EH (cell line): ENCODE measurements at places on chromosomes 2 and 18.

- no peak for DNase-seq
Observed at GRCh38 chr2:29821591-29821990, 99.8 kb downstream of the ALK start.

DNA sequence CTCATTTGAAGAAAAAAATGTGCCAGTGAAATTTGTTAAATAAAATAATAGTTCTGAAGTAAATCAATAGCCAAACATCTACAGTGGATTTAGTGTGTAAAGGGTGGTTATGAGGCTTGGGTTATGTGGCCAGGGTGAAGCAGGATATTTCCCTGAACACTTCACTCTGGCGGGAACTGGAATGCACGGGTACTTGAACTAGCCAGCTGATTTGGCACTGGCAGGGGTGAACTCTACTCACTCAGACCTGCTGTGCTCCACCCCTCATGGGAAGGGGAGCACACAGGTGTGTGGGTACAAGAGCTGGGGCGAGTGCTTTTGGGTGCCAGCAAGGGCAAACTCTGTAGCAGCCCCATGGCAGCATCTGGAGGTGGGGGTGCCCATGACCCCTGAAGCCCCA is 278.2 kb downstream of the CALCRL start:
- no peak for DNase-seq

DNA sequence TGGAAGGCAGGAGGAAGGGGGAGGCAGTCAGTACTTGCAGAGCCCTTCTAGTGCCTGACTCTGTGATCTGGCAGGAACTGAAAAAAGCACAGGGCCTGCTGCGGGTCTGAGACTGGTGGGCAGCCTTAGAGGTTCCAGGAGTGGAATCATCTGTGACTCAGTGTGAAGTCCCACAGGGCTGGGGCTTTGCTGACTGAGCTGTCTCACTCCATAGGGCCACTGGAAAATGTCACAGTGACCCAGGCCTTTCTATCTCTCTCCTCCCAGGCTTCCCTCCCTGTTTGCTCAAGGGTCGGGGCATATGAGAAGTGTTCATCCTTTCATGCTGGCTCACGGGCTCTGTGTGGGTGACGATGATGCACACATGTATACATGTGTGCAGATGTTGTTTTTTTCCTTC is 47.1 kb upstream of the ZFP36L2 start:
- DNase-seq, result peak; percentile 67

GRCh38 chr18:49021076-49021432 is 70.3 kb upstream of the SMAD7 start:
- DNase-seq, result no peak

GRCh38 chr2:85560812-85561279 is 447 bp downstream of the GGCX start:
- no peak for DNase-seq

- DNase-seq, result no peak
Observed at GRCh38 chr2:101427240-101427639, 39.9 kb upstream of the CREG2 start.

- DNase-seq, result peak; percentile 87
Observed at GRCh38 chr2:234289834-234290590, 206.9 kb downstream of the ARL4C start.

- peak; percentile 59 for DNase-seq
Observed at GRCh38 chr18:70397259-70397925, 108.5 kb downstream of the SOCS6 start.

DNA sequence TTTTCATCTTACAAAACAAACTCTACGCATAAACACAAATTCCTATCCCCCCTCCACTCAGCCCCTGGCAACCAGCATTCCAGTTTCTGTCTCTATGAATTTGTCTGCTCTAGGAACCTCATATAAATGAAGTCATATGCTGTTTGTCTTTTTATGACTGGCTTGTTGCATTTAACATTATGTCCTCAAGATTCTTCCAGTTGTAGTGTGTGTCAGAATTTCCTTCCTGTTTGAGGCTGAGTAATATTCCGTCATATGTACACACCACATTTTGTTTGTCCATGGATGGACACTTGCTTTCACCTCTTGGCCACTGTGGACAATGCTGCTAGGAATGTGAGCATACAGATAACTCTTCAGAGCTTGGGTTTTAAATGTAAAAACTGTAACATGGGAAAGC is 272.1 kb downstream of the GBX2 start:
- no peak for DNase-seq

DNA sequence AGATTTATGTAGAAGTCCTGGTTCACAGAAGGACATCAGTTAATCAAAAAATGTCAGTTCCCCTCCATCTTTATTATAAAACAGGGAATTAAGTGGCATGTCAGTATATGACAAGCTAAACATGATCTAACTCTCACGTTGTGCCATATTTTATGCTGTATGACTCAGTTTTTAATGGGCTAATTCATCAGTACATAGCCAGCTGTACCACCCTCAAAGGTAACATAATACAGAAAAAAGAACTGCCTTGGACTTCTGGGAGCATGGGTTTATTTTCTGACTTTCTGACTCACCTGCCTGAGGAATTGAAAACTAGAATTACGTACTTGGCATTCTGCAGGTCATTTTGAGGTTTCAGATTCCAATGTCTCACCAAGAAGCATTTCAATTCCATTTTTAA is 135.7 kb downstream of the CMPK2 start:
- DNase-seq, result no peak

DNA sequence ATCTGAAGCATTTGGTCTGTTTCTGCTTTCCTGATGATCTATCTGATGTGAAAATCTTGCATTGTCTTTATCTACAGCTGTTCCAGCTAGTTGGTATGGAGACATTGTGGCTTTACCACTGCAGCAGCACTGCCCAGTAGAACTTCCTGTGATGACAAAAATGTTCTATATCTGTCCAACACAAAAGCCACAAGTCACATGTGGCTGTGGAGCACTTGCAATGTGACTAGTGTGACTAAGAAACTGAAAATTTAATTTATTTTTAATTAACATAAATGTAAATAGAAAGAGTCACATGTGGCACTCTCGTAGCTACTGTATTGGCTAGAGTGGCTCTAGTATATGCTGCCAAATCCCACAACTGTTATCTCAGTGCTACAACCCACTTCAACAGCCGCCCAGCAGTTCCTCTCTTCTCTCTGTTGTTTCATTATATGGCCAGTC is 425.7 kb downstream of the SETBP1 start:
- DNase-seq, result peak; percentile 77

- no peak for DNase-seq
Observed at GRCh38 chr2:201447086-201447485, 4.2 kb downstream of the TRAK2 start.

GRCh38 chr2:235603659-235604058 is 109.8 kb downstream of the AGAP1 start:
- no peak for DNase-seq

- no peak for DNase-seq
Observed at GRCh38 chr2:229057976-229058553, 213.0 kb downstream of the PID1 start.

DNA sequence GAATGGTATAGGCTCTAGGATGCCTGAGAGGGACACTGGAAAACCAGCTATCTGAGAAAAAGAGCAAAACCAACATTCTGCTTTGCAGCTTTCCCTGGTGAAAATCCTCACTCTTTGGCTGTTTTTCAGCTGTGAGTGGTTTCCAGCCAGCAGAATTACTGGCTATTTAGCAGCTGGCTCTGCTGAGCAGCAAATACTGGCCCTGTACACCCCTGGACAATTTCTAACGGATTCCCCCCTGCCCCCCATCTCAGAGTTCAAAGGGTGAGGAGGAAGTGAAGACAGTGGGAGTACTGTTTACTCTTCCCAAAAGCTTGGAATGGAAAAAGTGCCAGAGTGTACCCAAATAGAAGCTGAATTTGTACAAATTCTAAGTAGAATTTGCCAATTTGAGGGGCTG is 26.1 kb upstream of the IMP4 start:
- DNase-seq, result no peak

DNA sequence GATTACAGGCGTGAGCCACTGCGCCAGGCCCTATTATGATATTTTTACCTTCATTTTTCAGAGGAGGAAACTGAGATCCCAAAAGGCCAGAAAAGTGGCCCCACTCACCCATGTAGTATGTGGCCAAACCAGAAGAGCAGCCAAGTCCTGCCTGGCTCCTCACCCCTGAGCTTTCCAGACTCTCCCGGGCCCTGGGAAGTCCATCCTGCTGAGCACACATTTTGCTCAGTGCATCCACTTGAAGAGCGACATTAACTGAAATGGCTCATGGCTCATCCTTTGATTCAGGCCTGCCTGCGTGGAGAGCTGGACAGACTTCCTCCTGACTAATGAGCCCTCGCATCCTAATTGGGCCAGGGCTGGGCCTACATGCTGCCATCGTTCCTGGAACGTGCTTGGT is 9.5 kb upstream of the NGEF start:
- DNase-seq, result no peak

DNA sequence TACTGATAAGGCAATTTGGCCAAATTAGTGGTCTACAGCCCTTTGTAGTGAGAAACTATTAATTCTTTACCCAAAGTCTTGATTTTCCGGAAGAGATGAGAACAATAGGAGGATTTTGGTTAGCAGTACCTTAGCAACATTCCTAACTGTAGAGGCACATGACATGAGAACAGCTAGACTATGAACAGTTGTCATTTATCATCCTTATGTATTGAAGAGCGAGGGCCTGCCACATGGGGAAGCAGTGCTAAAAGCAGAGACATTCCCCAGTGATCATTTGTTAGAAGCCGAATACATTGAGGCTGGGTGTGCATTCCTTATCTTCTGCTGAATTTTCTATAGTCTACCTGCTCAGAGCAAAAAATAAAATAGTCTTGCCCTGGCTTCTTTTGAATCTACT is 65.2 kb downstream of the RBBP8 start:
- no peak for DNase-seq

GRCh38 chr2:190534310-190535120 is at the start of gene NEMP2:
Gene NEMP2 (minus strand): TSS chr2:190534722. CDS start chr2:190534655, 67 bp downstream.
- peak; percentile 76 for DNase-seq

DNA sequence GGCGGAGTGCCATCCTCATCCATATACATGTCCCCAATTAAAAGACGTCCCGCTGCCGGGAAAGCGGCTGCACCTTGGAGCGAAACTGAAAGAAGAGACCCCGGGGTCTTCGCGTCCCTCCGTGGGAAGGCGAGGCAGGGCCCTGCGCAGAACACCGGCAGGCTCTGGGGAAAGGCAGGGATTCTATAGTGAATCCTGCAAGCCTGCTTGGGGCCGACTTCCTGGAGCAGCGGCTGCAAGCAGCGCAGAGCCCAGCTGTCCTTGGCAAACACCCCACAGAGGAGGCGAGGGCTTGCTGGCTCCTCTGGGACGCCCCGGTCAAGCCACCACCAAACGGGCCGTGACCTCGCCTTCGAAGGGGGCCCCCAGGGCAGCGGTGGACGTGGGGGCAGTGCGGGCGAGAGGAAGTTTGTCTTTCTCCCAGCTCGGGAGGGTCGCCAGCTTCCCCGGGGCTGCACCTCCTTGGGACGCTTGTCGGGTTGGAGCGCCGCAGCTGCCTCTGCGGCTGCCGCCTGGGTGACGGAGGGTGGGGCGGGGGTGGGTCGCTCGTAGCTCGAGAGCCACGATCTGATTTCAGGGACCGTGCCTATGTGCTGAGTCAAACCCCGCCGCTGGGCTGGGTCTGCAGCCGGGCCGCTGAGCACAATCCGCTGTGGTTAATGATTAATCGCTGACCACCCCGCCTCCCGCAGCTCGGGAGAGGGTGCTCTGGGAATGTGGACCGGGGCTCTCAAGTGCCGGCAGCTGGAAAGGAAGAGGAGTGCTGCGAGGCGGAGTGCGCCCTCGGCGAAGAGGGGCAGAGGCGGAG is 486 bp upstream of the GPR39 start:
- DNase-seq, result peak; percentile 98

DNA sequence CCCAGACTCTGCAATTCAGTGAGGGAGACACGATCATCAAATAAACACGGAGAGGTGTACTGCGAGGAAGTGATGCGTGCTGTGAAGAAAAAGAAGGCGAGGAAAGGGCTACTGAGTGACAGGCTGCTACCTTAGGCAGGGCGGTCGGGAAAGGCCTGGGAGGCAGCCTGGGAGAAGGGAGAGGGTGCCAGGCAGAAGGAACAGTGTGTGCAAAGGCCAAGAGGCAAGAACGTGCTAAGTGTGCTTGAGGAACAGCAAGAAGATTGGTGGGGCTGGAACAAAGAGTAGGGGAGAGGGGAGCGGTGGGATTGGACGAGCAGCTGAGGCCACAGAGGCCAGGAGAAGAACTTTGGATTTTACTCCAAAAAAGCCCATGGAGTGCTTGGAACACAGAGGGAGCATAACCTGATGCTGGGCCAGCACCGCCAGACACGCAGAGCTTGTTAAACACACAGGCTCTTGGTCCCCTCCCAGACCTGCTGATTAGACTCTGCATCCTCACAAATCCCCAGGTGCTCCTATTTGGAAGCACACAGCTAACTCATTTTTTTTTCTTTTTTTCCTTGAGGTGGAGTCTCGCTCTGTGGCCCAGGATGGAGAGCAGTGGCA is 30.4 kb downstream of the SERTAD2 start:
- no peak for DNase-seq

DNA sequence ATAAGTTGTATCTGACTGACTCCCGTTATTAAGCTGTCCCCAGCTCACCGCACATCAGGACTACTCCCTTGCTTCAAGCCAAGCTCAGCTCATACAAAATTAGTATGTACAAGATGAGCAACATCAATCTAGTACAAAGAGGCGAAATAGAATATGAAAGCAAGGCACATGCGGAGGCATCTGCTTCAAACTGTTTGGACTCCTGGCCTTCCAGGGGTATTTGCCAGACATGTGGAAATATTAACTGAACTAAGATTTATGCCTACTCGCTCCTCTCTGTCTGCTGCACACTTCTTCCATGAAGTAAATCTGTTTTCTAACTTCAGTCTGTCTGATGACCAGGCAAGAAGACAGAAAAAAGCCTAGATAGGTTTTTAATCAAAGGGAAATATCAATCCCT is 499.8 kb downstream of the PID1 start:
- no peak for DNase-seq

- peak; percentile 80 for DNase-seq
Observed at GRCh38 chr18:59957957-59958356, 58.2 kb downstream of the PMAIP1 start.

DNA sequence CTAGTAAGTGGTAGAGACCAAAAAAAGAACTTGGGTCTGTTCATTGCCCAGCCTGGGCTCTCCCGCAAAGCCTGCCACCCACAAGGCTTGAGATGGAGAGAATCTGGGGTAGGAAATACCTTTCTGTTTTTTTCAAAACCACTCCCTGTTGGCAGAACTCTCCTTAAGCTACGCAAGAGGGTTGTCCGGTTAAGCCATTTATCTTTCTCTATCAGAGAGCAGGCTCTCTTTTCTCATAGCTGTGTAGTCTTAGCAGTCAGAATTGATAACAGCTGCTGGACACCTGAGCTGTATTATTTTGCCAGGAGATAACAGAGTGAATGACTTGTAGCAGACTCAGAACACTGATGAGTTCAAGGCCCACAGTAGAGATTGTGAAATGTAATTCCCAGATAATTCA is 1088.1 kb downstream of the TSN start:
- DNase-seq, result no peak

- no peak for DNase-seq
Observed at GRCh38 chr18:76376225-76376624, 118.8 kb downstream of the ZNF516 start.

- DNase-seq, result no peak
Observed at GRCh38 chr18:28432339-28432738, 255.4 kb upstream of the CDH2 start.

- DNase-seq, result no peak
Observed at GRCh38 chr2:54247115-54247514, 8.9 kb downstream of the TSPYL6 start.
